ENCODE measurements at places on chromosomes 7 and 10. TPM values are rescaled to one million over a fixed set of nuclear protein-coding genes. Genes with fewer than 3 reads are reported as not detected.

FAM25G gene
- not detected for total RNA-seq

COX19 gene
- total RNA-seq, result 7.2 TPM

PIP gene
- not detected for total RNA-seq

DOCK4 gene
- 46.6 TPM for total RNA-seq
